OCI-M1 (cell line): ENCODE measurements at places on chromosomes 16 and 17.
A peak's percentile ranks its signal among the peaks of the same experiment; 100 is the strongest.

- no peak for DNase-seq
These were observed 256.9 kb upstream of the SALL1 start for GRCh38 chr16:51407921-51408320.

GRCh38 chr17:13909901-13910519, 159.3 kb upstream of the COX10 start:
- no peak for DNase-seq

DNA sequence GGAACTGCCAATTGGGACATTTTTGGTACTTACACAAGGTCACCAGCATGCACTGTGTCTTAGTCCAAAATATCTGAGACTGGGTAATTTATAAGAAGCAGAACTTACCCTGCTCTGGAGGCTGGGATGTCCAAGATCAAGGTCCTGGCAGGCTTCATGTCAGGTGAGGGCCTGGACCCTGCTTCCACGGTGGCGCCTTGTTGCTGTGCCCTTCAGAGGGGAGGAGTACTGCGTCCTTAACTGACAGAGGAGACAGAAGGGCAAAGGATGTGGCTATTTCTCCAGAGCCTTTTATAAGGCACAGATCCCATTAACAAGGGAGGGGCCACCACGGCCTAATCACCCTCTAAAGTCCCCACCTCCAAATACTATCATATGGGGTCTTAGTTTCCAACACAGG, 178.9 kb downstream of the C16orf95 start:
- DNase-seq: no peak

- no peak for DNase-seq
These were observed 520.3 kb upstream of the CDH5 start for GRCh38 chr16:65846210-65846602.

DNA sequence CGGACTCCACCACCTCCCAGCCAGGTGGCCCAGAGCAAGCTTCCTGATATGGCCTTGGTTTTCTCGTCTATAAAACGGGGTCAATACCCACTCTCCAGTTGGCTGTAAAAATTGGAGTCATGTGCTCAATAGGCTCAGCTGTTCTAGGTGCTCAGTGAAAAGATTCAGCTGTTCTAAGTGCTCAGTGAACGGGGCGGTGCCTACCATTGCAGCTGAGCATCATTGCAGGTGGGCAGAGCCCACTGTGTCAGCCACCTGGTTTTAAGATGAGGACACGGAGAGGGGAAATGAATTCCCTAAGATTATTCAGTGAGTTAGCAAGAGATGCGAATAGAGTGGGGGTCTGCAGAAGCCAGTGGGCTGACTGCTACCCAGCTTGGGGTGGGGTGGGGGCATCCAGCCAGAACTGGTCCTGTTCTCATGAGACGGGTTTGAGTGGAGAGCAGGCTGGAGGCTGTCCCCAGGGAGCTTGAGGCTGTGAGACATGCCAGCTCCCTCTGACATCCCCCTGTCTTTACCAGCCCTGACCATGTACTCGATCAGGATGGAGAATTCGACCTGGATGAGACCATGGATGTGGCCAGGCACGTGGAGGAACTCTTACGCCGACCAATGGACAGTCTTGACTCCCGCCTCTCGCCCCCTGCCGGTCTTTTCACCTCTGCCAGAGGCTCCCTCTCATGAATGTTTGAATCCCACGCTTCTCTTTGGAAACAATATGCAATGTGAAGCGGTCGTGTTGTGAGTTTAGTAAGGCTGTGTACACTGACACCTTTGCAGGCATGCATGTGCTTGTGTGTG, 21.9 kb downstream of the STAT5A start:
- DNase-seq: peak; percentile 16

DNA sequence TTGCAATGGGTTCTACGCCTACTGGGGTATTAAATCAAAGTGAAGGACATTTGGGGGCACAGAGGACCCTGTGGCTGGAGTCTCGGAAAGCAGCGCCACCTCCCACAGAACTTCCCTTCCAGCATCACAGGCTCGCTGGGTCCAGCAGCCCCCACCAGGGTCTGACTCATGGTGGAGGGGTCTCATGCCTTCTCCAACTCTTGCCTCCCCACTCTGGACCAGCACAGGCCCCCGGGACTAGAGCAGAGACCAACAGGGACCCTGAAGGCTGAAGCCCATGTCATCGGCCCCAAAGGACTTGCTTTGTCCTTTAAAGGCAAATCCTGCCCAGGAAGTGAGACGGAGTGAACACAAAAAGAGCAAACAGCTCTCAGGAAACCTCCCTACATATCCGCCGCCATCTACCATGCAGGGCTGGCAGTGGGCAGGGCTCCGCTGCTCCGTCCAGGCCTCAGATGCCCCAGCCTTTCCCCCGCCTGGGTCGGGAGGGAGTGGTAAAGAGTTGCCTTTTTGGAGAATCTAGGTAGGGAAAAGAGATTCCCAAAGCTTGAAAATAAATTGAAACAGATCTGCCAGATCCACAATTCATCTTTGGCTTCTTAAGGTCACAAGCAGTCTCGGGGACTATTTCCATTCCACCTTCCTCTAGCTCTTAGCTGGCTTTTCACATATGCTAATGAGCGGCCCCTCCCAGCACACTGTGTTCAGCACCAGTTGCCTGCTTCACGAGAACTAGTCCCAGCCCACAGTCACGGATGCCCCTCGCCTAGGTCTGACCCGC, 2.1 kb upstream of the GPRC5C start:
- DNase-seq: no peak

DNA sequence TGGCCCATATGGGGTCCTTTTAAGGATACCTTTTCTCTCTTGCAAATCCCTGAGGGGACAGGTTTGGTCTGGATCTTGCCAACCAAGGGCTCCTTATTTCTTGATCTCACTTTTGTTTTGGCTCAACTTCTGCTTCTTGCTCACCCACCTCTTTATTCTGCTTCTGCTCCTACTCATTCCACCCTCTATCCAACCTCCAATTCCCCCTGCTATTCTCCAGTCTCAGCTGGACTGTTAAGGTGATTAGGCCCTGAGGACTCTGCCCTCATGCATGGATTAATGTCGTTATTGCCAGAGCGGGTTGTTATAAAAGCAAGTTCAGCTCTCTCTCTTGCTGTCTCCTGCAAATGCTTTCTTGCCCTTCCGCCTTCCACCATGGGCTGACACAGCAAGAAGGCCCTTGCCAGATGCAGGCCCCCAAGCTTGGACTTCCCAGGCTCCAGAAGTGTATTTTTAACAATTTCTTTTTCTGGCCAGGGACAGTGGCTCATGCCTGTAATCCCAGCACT, 29.8 kb downstream of the LAT start:
- no peak for DNase-seq

GRCh38 chr16:35249051-35249450, 1789.6 kb downstream of the TP53TG3F start:
- no peak for DNase-seq

- DNase-seq: no peak
These were observed 4.6 kb upstream of the ADCY7 start for GRCh38 chr16:50261707-50262235.

- DNase-seq: no peak
These were observed 43.9 kb downstream of the USP31 start for GRCh38 chr16:23105309-23105708.

DNA sequence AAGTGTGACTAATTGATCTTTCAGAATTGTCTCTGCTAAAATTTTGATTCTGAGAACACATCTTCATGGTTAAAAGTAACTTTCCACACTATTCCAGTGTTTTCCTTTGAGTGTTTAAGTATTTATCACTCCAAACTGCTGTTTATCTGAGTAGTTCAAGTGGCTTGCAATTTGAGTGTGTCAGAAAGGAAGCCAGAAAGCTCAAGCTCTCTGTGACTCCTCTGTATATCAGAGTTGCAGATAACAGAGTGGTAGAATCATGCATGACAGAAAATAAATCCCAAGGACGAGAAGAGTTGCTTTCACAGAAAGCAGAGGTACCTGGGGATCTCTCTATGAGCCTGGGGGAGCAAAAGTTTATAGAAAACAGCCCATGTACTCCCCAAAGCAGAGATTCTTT, 130.0 kb downstream of the CYB561 start:
- peak; percentile 22 for DNase-seq

- DNase-seq: no peak
These were observed 15.1 kb upstream of the RNPS1 start for GRCh38 chr16:2282866-2283555.

DNA sequence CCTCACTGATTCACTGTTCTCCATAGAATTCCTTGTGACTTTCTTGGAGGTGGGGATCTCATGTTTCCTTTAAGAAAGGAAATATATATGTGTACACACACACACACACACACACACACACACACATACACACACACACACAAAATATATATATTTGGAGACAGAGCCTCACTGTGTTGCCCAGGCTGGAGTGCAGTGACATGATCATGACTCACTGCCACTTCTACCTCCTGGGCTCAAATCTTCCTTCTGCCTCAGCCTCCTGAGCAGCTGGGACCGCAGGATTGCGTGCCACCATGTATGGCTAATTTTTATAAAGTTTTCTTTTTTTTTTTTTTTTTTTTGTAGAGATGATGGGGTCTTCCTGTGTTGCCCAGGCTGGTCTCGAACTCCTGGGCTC, 45.9 kb downstream of the CDH13 start:
- no peak for DNase-seq

DNA sequence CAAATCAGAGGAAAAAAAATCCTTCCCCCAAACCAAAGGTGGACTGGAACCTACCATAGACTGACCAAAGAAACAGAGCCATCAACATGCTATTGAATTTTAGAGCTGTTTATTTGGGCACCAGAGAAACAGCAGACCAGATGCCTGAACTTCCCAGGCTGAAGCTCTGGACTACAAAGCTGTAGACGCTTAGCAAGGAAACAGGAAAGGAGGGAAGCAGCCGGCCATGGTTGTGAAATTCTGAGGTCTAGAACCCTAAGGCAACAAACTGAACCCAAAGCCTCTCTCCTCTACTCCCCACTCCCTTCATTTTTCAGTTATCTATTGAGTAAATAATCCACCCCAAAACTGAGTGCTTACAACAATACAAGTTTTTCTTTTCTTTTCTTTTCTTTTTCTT, 45.4 kb upstream of the MEIOC start:
- no peak for DNase-seq

DNA sequence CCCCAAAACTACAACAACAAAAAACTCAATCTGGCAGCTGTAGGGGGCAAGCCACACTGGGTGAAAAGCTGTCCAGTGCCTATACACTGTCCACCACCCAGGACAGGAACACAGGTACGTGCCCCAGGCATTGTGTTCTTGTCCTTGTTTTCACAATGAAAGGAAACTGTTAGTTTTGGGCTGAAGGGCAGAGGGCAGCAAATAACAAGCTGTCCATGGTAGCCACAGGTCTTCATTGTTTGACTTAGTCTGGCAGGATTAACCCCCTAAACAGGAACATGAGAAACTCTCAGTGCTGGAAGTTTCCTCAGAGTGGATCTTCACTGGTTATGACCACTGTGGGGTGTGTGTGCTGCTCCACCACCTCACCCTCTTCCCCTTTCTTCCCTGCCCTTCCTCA, 224.6 kb upstream of the N4BP1 start:
- no peak for DNase-seq

DNA sequence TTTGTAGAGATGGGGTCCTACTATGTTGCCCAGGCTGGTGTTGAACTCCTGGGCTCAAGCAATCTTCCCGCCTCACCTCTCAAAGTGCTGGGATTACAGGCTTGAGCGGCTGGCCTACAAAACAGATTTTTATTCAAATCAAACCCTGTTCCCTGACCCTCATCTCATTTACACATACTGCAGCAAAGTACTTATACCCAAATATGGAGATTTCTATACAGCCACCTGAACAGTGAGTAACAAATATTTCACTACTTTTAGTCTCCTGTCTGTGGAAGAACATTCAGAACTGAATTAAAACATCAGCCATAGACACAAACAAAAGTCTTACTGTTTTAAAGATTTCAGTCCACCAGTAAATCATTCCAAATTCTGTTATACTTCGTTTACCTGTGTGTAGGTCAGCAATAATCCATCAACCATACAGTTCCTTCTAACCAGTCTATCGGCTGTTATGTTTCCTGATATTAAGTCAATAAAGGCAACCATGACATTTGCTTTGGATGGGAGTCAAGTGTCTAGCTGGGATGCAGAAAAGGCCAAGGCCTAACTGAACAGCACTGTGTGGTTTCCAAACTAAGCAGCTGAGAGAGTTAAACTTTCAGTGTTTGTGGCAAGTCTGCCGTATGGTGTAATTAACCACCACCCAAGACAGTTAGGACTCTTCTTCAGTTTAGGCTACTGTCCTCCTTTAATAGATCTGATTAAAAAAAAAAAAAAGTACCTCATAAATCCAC, 22.3 kb downstream of the ERN1 start:
- DNase-seq: peak; percentile 7

DNA sequence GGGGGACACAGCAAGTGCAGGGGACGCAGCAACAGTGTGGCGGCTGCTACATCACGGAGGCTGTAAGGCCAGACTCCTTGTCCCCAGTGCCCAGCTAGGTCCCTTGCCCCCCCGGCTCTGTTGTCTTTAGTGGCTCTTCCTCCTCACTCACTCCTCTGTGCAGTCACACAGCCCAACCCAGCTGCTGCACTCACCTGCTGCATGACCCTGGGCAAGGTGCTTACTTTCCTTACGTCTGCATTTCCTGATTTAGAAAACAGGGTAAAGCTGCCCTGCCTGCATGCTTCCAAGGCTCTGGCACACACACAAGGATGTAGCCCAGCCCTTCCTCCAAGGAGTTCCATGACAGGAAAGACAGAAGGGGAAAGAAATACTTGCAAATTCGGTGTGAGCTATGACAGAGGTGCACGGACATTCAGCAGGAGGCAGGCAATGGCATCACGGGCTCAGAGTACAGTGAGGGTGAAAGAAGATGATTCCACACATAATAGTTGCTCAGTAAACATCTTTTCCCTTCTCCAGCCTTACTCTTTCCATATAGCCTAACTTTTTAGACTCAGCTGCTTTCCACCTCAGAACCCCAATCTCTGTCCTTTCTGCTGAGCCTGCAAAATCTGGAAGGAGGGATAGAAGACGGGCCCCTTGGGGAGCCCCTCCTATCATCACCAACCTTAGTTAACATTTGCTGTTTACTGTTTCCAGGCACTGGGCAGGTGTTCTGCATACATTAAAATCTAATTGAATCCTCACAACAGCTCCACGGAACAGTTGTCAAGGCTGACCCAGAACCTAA, 150.9 kb downstream of the MRM1 start:
- no peak for DNase-seq

- no peak for DNase-seq
These were observed 7.3 kb upstream of the KDM8 start for GRCh38 chr16:27195941-27196595.
